ENCODE measurements at places on chromosomes 16 and 17.

GRCh38 chr17:34620458-34620857, 41.1 kb downstream of the TMEM132E start:
- DNase-seq, result no peak

GRCh38 chr16:1545044-1546040, 11.9 kb downstream of the TMEM204 start:
- no peak for DNase-seq

DNA sequence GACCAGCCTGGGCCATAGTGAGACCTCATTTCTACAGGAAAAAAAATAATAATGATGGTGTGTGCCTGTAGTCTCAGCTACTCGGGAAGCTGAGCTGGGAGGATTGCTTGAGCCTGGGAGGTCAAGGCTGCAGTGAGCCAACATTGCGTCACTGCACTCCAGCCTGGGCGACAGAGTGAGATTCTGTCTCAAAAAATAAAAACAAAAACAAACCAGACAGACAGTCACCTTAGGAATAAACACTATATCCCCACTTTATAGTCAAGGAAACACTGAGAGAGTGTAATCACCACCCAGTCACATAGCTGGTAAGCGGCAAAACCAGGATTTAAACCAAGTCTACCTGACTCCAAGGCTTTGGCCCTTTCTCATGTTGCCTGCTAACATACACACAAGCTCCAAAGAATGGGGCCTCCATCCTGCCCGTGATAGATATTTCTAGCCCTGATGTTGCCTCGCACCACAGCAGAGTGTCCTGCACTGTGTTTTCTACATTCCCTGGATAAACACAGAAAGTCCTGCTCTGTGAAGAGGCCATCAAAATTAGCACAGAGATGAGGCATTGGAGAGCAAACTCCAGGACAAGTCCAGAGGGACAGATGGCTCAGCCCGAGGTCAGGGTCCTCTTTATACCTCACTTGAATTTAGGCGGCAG, 66.1 kb upstream of the SMURF2 start:
- no peak for DNase-seq

DNA sequence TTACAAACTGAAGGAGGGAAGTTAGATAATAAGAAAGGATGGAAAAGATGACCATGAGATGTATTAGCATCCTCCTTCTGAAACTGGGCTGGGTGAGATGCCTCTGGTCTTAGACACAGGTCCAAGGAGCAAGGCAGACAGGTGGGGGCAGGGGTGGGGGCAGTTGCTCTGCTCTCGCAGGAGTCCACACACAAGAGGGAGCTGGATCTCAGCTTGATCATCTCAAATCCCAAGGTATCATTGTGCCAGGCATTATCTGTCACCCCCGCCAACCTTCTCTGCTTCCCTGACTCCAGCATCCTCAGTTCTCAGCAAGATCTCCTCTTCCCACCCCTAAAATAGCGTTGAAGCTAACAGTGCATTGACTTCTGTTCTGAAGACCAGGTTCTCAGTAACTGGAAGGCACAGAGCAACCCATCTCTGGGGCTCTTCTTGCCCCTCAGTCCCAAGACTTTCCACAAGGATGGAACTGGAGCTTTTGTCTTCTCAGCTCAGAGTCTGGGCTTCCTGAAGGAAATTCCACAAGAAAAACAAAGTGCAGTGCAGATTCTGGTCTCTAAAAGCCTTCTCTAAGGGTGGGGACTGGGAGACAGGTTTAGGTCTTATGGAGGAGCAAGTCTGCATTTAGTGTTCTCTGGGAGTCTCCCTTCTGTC, 1.6 kb downstream of the FLOT2 start:
- DNase-seq, result no peak

DNA sequence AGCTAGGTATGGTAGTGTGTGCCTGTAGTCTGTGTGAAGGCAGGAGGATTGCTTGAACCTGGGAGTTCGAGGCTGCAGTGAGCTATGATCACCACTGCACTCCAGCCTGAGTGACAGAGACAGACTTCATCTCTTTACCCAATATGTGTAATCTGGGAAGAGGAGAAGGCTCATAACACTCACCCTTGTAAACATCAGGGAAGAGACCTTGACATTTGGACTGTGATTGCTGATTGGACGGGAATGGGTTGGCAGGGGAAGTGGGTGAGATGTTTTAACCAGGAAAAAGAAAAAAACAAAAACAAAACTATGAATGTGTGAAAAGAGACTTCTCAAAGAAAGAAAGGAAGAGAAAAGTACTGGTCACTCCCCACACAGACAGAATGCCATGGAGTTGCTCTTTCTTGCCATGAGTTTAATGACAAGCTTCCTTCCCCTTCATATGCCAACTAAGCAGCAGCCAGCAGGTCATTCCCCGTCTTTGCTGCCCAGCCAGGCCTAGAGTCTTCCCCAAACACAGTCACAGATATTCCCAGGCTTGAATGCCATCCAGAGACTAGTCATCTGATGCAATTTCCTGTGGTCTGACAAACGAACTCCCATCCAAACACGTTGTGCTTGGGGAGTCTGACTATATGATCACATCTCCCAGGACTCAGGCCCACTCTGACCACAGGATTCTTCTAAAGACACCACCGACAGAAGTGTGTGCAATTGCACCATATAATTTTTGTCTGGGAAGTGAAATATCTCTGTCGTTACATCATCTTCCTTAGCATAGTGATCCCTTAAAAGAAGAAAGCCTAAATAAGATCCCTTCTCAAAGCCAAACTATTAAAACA, 3.6 kb upstream of the XAF1 start:
- DNase-seq, result peak; percentile 100

DNA sequence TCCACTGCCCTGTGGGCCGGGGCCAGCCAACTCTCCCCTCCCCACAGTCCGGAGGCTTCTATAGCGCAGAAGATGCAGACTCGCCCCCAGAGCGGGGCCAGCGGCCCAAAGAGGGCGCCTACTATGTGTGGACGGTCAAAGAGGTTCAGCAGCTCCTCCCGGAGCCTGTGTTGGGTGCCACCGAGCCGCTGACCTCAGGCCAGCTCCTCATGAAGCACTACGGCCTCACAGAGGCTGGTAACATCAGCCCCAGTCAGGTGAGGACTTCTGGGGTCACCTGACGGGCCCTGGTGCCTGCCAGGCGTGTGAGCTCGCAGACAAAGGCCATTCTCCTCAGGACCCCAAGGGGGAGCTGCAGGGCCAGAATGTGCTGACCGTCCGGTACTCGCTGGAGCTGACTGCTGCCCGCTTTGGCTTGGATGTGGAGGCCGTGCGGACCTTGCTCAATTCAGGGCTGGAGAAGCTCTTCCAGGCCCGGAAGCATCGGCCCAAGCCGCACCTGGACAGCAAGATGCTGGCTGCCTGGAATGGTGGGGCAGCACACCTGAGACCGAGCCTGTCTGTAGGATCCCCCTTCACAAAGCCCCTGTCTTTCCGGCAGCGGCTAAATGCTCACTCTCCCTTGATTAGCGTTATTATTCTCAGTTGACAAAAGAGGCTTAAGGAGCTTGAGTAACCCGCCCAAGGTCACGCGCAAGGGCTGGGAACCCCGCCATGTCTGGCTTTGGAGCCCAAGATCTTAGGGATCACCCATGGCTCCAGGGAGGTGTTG, 3.9 kb downstream of the SPATA20 start:
- DNase-seq, result no peak

DNA sequence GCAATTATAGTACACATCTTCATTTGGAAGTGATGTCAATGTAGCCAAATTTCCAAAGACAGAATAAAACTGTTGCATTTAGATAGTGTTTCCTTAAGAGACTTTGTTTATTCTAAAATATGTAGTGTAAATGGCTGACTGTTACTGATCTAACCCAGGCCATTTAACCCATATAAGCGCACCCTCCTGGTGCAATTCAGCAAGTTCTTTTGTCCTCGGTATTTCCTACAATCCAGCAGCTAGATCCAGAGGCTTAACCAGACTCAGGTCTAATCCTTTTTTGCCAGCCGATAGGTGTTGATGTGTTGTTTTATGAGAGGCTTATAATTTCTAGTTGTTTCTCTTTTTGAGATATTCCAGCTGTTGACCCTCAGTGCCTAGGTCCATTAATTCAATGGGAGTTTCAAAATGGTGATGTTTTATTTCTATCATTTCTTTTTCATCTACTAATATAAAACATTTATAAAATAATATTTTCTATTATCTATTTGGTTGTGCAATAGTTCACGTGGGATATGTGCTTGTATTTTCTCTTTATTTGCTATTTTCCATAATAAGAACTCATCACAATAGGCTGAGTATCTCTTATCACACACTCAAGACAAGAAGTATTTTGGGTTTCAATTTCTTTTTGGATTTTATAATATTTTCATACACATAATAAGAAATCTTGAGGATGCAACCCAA, 14.5 kb downstream of the ABCA9 start:
- no peak for DNase-seq

- no peak for DNase-seq
These were observed 155.3 kb downstream of the AIPL1 start for GRCh38 chr17:6279659-6280058.

DNA sequence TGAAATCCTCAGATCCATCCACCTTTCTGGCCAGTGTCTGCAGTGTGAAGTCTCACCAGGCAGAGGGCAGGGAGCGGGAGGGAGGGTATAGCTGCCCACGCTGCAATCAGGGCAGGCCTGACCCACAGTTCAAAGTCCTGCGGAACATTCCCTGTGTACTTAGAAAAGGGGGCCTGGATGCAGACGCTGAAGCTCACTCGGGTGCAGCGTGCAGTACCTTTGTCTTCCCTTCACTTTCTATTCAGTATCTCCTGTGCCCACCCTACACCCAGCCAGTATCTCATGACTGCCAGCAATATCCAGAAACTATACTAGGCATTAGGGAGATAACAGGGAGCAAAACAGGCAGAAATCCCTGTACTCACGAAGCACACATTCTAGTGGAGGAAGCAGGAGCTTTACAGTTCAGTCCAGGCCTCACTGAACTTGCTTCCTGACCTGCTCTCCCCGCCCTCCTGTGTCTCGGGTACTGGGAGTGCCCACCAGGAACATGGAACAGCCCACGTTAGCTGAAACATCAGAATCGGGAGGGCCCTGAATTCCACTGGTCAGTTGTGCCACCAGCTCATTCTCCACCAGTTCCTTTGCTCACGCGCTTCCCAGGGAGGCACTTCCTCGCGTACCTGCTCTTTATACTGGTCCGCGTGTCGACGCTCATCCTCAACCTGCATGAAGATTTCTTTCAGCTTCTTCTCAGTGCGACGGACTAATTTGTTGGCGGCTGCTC, 42.2 kb downstream of the NDEL1 start:
- no peak for DNase-seq

DNA sequence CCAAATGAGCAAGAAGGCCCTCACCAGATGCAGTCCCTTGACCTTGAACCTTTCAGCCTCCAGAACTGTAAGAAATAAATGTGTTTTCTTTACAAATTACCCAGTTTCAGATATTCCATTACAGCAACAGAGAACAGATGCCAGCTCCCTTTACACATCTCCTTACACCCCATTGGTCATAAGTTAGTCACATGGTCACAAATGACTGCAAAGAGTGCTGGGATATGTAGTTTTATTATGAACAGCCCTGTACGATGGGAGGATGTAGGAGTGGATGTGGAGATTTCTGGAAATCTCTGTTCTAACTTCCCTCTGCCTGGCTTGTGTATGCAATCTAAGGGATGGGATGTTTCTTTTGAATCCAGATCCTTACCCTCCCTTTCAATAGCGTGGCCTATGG, 13.3 kb upstream of the RPL38 start:
- no peak for DNase-seq

DNA sequence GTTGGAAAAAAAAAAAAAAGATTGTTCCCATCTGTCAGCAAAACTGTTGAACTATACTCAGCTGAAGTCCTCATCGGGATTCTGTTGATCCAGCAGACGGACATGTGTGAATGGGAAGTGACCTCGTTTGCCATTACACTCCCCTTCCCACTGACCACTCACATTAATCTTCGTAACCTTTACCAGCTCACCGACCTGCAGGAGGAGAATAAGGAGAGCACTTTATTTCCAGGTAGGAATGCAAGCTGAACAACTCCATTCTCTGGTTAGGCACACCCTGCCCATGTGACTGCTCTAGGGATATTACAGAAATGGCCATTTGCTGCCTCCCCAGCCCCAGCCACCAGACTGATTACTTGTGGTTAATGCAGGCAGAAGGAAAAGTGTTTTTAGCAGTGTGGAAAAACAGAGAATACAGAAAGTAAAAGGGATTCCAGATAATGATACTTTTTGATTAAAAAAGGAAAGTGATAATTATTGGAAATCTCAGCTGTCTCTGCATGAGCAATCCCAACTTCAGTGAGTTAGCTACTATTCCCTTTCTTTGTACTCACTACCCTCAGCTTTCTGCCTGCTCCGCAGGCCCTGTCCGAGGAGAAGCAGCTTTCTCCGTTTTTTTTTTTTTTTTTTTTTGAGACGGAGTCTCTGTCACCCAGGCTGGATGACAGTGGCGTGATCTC, 23.6 kb upstream of the YWHAE start:
- no peak for DNase-seq

DNA sequence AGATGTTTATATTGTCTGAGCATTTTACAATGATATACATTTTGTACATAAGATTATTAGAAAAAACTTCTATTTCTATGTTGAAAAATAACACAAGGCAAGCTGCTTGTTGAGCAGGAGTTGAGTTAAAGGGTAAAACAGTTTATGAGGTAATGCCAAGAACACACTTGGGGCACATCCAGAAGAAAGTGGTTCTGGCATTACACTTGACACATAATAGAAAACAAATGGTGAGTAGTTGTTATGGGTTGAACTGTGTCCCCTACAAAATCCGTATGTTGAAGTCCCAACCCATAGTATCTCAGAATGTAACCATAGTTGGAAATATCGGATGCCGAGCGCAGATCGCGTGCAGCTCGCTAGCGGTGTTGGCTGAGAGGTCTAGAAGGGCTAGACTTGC, 354.3 kb upstream of the GOT2 start:
- DNase-seq, result no peak

GRCh38 chr16:2008631-2009163, 924 bp downstream of the ZNF598 start:
- DNase-seq, result no peak

DNA sequence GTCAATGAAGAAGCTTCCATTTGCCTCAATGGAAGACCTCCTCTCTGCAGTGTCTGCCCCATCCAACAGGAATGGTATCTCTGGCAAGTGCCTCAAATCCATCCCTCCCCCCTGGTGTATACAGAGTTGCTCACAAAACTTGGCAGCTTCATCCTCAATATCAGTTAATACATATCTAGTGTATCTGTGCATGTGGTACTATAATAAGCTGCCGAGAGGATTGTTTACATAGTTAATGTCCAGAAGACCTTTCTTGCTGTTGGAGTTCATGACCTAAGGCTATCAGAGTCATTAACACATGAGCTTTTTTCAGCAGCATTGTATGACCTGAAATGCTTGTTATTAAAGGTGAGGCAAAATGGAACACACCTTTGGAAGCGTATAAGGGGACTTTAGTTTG, 14.0 kb upstream of the RASL10B start:
- no peak for DNase-seq

DNA sequence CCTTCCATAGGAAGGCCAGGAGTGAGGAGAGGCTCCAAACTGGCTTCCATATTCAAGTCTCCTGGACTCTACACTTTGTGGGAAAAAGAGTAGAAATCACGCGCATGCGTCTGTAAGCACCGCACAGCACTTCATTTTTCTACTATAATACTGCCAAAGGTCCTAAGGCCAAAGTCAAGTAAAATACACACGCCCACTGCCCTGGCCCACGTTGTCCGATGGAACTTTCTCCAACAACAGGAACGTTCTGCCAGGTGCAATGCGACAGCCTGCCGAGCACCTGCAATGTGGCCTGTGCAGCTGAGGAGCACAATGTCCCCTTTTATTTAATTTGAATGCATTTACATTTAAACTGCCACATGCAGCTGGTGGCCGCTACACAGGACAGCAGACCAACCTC, 23.5 kb downstream of the DNASE1 start:
- DNase-seq, result no peak

- peak; percentile 29 for DNase-seq
These were observed 44.6 kb upstream of the MAF start for GRCh38 chr16:79644971-79645667.

GRCh38 chr17:57294101-57294500, 37.8 kb downstream of the MSI2 start:
- no peak for DNase-seq
